ENCODE measurements at places on chromosomes 2 and 18.

GRCh38 chr2:167028503-167028902 is 140.2 kb downstream of the XIRP2 start:
- DNase-seq, result no peak

GRCh38 chr2:126482582-126483464 is 173.1 kb upstream of the GYPC start:
- DNase-seq, result no peak

DNA sequence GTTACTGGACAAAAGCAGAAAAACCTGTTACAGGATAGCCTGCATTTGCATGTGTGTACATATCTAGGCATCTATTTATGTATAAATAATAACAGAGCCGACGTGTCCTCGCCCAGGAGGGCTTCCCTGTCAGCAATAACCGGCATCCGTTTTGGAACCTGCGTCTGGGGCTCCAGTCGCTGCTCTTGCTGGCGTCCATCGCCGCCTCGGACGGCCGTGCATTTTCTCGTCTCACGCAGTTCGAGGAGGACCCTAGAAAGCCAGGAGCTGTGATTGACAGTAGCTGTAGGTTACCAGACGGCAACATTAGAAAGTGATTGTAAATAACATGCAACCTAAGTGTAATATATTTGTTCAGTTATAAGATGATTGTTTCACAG is 132.6 kb downstream of the NFATC1 start:
- no peak for DNase-seq

- DNase-seq, result no peak
Observed at GRCh38 chr2:201319511-201319910, 37.6 kb downstream of the FLACC1 start.

DNA sequence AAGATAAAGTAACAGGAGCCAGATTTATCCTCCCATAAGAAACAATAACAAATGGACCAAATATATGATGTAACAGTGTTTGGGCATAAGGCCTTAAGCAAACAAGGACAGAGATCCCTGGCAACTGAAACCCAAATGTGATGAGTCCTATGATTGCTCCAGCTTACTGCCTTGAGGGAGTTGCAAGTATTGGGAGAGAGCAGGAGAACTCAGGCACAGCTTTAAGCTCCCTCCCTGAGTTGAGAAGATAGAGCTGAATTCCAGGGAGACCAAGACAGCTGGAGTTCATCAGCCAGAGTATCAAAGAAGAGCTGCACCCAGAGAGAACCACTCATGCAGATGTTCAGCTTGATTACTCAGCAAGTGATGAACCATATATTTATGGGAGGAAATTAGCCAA is 814.5 kb upstream of the RAB6C start:
- no peak for DNase-seq

DNA sequence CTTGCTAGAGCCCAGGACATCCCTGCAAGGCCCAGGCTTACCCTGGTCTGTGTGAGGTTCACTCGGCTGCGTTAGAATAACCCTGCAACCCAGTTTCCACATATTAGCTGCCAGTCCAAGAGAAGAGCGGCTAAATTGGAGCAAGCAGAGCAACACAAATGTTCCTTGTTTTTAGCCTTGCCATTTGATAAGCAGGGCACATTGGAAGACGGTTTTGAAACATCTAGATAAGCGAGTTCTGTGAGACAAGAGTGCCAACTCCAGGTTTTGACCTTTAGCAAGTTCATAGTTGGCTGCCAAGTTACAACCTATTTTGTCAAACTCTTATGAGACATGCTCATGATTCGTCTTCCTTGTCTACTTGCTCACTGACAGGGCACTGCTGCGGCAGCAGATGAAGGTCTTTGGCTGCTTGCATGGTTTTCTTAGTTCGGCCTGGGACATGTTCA is 23.5 kb downstream of the DPP4 start:
- DNase-seq, result no peak

DNA sequence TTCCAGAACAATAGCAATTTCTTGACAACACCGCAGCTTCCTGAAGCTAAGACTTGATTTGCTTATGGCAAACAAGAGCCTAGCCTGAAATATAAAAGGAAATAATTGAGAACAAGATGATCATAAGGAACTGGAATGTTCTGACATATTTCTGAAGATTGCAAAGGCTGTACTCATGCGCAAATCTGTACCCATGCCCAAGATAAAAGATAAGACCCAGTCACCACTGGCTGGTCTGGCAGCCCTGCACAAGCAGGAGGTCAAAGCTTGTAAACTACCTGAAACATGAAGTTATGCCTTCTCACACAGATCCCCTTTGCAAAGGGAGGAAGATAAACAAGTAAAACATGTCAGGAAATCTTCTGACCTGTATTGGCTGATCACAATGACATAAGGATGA is 160.8 kb upstream of the GYPC start:
- DNase-seq, result no peak

DNA sequence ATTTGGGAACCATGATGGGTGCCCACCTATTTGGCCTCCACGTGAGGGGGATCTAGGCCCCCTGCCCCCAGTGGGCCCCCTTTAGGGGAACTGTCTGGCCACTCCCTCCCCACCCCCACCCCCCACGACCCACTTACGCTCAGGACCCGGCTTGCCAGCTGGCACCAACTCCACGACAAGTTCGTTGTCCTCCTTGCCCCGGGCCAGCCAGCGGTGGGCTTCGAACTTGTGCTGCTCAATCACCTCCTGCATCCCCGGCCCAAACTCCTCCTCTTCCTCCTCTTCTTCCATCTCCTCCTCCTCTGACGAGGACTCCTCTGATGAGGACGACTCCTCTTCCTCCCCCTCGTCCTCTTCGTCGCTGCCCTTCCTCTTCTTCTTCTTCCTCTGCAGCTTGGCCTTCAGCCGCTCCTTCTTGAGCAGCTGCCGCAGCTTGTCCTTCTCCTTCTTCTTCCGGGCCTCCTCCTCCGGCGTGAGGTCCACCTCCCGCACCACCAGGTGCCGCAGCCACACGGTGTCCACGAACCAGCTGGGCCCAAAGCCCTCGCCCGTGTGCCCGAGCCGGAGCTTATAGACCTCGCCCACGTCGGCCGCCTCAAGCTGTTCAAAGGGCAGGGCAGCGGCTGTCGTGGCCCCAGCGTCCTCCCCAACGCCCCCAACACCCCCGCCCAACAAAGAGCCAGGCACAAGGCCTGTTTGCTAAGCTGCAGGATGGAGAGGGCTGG is 96.9 kb downstream of the LOXHD1 start:
- no peak for DNase-seq

DNA sequence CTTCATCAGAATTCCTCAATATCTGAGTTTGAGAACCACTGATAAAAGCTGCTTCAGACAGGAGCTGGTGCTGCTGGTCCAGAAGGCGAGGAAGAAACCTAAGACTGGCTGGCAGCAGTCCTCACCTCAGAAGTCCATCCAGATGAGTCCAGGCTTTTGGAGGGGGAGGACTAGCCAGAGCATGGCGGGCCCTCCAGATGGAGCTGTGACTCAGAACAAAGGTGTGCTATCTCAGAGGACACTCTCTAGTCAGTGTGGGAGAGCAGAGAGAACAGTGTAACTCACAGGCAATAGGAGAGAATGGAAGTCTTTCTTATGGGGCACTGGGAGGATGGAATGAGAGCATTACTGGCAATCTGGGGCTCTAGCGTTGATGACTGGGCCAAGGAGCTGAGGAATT is 191.4 kb downstream of the NYAP2 start:
- DNase-seq, result no peak

DNA sequence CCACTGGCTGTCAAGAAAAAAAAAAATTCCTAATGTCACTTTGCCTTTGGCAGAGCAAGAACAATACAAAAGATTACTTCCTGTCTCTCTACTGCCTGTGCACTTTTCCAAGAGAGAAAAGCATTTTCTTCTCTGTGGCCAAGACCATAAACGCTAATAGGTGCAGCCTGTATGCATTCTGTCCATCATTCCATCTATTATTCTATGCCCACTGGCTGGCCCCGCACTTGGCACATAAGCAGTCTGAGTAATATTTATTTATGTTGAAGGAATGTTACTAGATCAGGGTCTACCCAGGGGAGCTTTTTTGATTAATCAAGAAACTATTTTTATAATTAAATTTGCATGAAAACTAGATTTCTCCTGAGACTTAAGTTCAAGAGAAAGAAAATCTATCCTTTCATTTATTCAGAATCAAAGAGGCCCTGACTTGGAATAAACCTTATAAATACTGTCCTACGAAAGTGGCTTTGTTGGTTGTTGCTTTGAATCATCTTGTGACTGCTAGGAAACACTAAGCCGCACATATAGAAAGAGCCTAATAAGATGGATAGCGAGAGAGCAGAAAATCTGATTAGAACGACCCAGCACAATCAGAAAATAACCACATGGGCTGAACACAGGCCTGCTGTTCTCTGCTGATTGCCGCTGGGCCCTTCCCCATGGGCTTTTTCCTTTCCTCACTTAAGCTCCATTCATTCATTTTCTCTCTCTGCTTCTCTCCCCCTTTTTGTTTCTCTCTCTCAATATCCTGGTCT is 59.4 kb downstream of the MMADHC start:
- DNase-seq, result no peak

DNA sequence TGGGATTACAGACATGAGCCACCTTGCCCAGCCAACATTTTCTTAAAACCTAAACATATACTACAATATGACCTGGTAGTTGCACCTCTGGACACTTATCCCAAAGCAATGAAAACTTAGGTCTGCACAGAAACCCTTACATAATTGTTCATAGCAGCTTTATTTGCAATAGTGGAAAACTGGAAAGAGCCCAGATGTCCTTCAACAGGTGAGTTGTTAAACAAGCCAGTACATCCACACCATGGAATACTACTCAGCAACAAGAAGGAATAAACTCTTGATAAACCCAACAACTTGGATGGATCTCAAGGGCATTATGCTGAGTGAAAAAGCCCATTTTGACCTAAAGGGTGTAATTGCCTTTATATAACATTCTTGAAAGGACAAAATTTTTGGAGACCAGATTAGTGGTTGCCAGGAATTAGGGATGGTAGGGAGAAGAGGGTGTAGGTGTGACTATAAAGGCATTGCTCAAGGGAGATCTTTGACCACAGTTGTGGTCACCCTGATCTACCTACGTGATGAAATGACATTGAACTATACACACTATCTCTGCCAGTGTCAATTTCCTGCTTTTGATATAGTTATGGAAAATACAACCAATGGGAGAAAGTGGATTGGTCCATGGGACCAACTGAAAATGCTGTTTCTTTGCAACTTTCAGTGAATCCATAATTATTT is 11.9 kb upstream of the AMMECR1L start:
- no peak for DNase-seq

- no peak for DNase-seq
Observed at GRCh38 chr2:30611583-30611982, 164.5 kb downstream of the LCLAT1 start.

DNA sequence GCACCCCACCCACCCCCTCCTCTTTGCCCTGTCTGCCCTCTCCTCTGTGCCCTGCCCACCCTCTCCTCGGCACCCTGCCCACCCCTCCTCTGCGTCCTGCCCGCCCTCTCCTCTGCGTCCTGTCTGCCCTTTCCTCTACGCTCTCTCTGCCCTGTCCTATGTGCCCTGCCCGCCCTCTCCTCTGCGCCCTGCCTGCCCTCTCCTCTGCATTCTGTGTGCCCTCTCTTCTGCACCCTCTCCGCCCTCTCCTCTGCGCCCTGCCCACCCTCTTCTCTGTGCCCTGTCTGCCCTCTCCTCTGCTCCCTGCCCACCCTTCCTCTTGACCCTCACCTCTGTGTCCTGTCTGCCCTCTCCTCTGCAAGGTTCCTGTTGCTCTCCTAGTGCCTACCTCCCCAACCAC is 233.6 kb downstream of the SMAD2 start:
- DNase-seq, result no peak

GRCh38 chr2:38279201-38279600 is 97.9 kb downstream of the ATL2 start:
- DNase-seq, result no peak

All from stimulated activated CD4-positive, alpha-beta T cell treated with anti-CD3 and anti-CD28 coated beads, Interleukin-1b, Interleukin-23, amount 100 ng/mL, for 1 hour (primary cell).